ENCODE measurements at places on chromosomes 2 and 18.

DNA sequence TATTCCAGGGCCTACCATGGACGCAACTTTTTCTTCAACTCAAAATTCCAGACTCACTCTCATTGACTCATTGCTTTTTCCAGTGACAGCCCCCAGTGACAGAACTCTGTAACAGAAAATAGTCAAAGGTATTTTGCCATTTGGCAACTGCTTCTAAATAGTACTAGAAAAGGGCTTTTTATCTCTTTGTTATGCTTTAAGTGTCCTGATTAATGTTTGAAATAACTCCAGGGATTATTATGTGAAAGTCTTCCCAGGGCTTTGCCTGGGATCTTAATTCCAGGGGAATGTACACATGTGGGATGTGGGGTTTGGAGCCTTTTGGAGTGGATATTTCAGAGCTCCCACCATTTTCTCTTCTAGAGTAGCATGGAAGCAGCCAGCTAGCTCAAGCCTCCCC lies 198.8 kb downstream of the KCNS3 start:
- no peak for DNase-seq

DNA sequence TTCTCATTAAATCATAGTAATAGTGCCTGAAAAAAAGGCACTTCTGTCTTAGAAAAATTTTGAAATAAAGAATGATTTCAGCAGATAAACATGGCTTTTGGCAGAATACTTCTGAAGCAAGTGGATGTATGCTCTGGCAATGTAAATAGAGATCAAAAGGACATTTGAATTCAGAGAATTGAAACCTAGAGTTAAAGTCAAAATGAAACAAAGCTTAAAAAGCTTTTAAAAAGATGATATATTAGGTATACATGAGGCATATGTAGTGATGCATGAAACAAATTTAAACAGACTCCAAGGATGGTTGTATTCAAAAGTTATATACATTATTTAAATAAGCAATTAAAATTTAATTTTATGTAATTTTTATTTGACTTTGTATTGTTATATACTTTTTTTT lies 1344.5 kb upstream of the TMEFF2 start:
- no peak for DNase-seq

GRCh38 chr18:49617865-49618264 lies 56.0 kb downstream of the LIPG start:
- DNase-seq, result no peak

DNA sequence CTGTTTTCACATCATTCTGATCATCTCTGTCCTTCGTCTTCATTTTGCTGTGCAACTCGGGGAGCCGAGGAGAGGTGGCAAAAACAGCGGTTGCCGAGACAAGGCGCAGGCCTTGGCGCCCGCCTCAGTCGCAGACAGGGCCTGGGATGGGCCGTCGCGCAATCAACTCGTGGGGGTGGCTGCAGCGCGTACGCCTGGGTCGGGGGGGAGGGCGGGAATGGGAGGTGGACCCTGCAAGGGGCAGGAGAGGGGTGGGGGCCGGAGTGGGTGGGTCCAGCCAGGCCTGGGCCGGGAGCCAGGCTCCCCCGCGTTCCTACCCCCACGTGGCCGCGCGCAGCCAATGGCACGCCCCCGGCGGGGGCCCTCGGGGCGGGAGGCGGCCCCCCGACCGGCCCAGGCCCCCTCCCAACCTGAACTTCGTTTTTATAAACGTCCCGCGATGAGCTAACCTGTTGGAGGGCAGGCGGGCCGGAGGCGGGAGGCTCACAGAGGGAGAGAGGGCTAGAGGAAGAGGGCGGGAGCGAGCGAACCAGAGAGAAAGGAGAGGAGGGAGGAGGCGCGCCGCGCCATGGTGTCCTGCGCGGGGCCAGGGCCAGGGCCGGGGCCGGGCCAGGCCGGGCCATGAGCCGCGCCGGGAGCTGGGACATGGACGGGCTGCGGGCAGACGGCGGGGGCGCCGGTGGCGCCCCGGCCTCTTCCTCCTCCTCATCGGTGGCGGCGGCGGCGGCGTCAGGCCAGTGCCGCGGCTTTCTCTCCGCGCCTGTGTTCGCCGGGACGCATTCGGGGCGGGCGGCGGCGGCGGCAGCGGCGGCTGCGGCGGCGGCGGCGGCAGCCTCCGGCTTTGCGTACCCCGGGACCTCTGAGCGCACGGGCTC lies at the start of gene HOXD13:
Gene HOXD13 (plus strand): TSS at position 452 of the 875 bp plus-strand sequence. CDS start 170 bp downstream, at position 622.
- DNase-seq, result no peak

DNA sequence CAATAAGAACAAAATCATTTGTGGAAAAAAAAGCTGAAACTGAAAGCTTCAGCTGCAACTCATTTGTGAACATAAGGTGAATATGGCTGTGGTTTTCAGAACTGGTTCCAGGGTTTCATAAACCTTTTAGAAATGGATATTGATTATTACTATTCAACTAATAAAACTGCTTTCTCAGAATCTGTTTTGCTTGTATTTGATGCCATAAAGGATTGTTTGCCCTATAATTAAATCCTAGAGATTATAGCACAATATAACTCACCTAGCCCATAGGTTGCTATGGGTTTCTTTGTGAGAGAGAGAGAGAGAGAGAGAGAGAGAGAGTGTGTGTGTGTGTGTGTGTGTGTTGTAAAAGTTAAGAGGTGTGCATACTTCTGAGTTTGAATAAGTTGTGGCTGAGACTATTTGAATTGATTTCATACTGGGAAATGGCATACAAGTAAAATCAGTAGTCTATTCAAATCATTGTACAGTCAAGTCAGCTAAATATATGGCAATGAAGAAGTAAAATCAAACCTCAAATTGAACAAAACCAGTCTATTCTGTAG lies 339.2 kb downstream of the ARHGAP15 start:
- no peak for DNase-seq

- DNase-seq, result no peak
Observed at GRCh38 chr2:119480718-119481142, 43.6 kb downstream of the SCTR start.

DNA sequence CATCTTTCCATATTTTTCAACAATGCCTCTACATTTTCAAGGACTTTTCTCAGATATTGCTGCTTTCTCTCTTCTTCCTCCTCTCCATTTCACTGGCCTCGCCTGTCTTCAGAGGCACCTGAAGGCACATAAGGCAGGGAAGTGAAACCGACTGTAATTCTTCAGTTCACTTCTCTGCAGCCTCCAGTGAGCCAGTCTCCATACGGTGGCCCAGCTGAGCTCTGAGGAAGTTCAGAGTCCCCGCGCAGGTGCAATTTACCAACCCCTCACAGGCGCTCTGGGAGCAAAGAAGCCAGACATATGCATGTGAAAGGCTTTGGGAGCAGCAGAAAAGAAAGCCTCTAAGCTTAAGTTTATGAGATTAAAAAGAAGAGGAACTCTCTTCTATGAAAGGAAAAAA lies 12.4 kb downstream of the KLHL14 start:
- DNase-seq, result no peak

- no peak for DNase-seq
Observed at GRCh38 chr18:13110559-13110958, 108.0 kb upstream of the LDLRAD4 start.
